ENCODE measurements at places on chromosomes 5 and 9.

GRCh38 chr9:135554718-135555117 is 6.8 kb upstream of the PAEP start:
- DNase-seq = no peak

DNA sequence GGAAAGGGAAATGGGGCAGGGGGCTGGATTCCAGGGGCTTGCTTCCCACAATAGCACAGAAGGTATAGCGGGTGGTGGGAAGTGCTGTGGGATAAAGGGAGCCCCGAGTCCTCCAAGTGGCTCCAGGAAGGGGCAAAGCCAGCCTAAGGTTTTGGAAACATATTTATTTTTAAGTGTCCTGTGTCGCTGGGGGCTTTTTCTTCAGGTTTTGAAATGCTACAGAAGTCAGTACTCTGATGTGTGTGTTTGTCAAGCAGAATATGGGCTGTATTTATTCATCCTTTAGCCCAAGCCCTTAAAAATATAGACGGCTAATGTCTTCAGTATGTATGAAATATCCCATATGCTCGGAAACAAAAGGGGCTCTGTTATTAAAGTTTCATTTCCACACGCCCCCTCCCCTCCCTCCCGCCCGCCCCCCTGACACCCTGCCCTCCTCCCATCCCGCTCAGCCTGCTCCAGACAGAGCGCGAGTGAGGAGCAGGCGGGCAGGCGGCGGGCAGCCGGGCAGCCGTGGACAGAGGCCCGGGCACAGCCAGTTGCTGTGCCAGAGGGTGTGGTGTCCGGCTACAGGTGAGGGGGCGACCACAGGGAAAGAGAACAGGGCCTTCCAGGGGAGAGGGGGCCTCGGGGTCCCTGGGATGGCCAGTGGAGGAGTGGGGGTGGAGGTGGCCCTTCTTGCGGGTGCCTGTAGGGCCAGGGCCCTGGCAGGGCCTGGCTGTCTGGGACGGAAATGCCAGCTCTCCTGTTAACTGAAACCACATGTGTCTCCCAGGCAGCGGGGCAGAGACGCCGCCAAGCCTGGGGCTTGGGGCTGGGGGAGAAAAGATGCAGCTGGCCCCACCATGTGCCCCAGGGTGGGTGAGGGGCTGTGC is 39.6 kb upstream of the SYNPO start:
- DNase-seq = no peak

DNA sequence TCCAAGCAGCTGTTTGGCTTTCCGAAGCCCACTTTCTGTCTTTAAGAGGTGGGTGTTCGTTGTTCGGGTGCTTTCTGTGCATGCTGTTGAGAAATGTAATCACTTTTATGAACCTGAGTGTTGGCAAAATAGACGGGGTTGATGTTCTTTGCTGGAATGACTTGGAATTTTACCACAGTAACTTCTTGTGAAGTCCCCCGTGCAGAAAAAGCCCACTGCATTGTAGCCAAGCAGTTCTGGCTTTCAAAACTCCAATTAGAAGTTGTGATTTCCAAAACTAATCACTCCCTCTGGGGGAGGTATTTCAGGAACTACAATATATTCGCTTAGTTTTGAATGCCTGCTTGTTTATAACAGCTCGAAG is 111.1 kb downstream of the PAM start:
- no peak for DNase-seq

GRCh38 chr5:82918311-82919031 is 158.7 kb downstream of the TMEM167A start:
- DNase-seq = no peak

- no peak for DNase-seq
Observed at GRCh38 chr5:112931473-112931872, 9.4 kb upstream of the REEP5 start.

DNA sequence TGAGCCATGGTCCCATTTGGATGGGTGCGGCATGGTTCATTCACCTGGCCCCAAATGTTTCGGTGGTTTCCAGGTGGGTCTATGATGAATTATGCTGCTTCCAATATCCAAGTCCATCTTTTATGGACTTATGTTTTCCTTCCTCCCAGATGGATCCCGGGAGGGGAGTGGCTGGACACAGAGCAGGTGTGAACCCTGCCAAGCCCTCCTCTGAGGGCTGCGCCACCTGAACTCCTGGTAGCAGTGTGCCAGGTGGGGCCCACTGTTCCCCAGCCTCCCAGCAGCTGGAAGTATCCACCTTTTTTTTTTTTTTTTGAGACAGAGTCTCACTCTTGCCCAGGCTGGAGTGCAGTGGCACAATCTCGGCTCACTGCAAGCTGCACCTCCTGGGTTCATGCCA is 42.9 kb downstream of the WNK2 start:
- DNase-seq = no peak

DNA sequence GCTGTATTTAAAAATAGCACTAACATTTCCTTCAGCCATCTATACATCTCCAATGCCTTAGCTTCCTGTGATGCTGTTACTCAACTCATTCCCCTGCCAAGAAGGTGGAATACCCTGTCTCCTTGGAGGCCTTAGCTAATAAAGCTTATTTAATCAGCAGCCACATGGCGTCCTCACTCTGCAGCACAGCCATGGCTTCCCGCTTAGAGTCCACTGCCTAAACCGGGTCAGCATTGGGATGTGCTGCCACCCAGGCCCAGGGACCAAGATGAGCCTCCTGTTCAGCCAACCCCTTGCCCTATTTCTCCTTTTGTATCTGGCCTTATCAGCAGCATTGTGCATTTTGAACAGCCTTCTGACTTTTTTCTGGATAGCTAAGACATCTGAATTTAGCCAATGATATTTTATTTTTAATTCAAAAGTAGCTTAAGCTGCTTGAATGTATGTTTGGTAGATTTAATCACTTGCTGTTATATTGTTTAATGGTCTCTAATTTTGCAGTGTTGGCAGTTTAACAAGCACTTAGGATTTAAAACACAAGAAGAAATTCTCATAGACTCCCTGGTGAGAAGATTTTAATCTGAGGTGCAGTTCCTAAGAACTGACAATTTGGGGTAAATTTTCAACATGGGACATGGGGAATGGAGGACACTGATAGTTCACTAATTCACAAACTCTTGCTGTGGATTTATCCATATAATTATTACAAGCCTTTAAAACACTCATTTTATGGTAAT is 113.0 kb downstream of the RPS23 start:
- no peak for DNase-seq

- no peak for DNase-seq
Observed at GRCh38 chr5:8905021-8905420, 640.9 kb downstream of the SEMA5A start.

DNA sequence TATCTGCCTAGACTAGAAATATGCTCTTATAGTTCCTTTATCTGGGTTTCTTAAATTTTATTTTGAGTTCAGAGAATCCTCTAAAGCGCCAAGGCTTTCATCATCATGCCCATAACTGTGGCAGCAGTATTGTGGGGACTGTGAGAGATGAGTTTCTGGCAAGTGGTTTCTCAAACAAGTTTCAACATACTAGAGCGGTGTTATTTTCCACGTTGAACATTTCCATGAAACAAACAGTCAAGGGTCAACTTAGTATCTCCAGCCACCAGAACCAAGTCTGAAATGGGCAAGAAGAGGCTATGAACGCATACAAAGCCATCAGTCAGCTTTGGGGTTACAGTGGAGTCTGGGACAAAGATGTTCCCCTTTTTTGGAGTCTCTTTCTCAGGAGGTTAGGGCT is 40.3 kb downstream of the SERINC5 start:
- no peak for DNase-seq

GRCh38 chr5:17079562-17079961 is 137.9 kb upstream of the BASP1 start:
- no peak for DNase-seq

DNA sequence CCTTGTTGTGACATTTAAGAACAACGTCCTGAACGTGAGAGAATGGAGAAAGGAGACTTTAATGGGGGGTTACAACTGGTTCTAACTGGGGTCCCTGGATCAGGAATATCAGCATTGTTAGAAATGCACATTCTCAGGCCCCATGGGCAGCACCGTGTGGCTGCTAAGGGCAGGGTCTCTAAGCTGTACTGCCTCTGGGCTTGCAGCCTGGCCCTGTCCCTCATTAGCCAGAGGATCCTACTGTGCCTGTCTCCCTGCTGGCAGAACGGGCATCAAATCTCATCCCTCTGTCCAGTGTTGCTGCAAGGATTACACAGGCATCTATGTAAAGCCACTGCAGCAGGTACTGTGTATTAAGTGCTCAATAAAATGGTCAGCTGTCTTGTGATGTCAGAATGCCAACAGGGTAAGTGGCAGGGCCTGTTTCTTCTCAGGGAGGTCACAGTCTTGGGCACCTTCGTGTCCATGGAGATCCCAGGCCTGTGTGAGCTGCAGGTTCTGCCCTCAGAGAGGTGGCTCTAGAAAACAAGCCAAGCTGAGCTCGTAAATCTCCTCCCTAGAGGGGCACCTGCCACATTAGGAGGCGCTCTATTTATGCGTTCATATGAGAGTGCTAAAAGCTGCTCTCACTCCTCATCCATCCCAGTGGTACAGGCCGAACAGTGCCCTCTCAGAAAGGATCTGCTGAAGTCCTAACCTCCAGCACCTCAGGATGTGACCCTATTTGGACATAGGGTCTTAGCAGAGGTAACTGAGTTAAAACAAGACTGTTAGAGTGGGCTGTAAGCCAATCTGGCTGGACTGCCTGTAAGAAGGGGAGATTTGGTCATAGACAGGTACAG is 210.5 kb downstream of the GADD45G start:
- DNase-seq = no peak

DNA sequence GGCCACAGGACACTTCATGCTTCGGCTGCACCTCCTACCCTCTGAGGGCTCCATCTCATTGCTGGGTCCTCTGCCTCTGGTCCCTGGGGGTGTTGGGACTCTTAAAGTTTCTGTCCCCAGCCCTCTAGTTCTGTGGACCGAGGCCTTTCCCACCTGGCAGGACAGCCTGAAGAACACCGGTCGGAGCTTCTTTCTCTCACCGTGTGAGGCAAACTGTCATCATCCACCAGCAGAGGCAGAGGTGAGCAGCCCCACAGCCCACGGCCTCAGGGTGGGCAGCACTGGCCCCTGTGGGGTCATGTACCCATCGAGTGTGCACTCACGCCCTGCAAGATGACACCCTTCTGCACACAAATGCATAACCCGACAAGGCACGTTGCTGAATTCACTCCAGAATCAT is 49.9 kb downstream of the IRX2 start:
- DNase-seq = no peak

- DNase-seq = no peak
Observed at GRCh38 chr9:84471816-84472215, 131.3 kb upstream of the SLC28A3 start.

DNA sequence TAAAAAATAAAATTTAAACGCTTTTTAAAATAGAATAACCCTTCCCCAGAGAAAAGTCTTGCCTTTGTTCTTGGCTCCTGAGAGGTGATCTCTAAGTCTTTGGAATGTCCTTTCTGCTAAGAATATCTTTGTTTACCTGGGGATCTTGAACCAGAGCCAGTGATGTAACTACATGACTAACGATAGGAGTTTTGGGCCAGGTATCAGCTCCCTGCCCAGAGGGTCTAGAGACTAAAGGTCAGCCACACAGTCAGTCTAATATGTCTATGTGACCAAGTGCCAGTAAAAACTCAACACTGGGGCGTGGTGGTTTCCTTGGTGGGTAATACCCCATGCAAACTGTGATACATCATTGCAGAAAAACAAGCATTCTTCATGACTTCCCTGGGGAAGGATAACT is 1351.9 kb upstream of the C9orf72 start:
- DNase-seq = no peak

- DNase-seq = no peak
Observed at GRCh38 chr5:140571105-140571504, 6.5 kb downstream of the SLC35A4 start.

- DNase-seq = no peak
Observed at GRCh38 chr5:87877495-87877894, 391.1 kb downstream of the TMEM161B start.

DNA sequence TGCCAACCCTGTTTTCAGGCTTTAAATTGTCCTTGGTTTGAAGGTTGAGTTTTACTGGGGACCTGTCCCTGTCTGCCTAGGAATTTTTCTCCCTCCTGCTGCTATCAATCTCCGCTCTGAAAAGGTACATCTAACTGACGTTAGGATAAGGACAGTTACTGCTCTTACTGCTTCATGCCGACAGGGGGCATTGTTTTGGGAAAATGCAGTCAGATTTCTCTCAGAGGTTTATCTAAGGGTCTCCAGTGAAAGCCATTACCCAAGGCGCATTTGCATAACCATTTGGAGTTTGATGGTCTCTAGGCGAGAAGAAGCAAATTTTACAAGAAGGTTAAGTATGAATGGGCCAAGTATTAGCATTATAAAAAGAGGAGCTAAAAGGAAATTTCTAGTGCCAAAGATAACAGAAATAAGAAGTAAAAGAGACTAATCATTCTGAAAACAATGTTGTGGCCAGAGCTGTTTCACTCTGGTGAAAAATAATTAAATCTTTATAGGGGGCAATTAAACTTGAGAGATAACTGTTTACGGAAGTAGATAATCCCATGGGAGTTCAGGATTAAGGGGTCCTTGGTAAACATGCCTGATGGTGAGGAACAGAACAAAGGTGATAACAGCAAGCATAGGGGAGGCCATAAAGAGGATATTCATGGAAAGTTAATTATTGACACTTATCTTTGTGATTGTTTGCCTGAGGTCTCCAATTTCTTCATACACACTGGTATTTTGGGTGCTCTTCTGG is 605.0 kb downstream of the MTRR start:
- DNase-seq = no peak

DNA sequence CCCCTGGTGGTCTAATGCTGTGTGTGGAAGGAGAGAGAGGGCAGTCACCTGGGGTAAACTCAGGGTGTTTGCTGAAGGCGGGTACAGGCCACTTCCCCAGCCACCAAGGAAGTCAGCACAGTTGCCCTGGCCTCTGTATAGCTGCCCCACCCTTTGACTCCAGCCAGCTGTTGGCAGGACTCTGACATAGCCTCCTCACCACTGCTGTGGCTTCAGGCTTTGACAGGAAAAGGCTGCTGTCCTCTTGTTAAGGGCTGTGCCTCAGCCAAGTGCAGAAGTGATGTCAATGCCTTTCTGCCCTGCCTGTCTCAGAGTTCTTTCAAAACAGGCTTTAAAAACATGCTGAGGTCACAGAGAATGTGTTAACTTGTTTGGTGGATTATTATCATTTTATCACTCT is 487.2 kb upstream of the KLF4 start:
- no peak for DNase-seq

- no peak for DNase-seq
Observed at GRCh38 chr5:100840370-100840769, 62.7 kb downstream of the ST8SIA4 start.

DNA sequence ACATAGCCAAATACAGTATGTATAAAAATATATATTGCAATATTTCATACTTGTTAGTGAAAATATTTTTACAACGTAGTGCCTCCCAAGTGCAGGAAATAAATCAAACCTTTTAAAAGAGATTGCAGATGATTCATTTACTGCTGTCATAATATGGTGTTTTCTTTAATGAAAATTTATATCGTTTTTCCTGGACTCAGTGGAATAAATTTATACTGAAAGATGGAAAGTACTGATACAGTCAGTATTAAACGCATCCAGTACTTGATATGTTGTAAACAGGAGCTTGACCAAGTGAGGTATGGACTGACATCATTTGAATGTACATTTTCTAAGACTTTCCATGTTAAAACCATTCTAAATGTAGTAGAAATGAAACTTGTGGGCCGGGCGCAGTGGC is 143.4 kb upstream of the ZNF608 start:
- DNase-seq = no peak

GRCh38 chr5:89283728-89284493 is 400.9 kb upstream of the MEF2C start:
- DNase-seq = no peak

GRCh38 chr5:151195622-151196021 is 28.3 kb downstream of the CCDC69 start:
- DNase-seq = no peak

- no peak for DNase-seq
Observed at GRCh38 chr5:9013147-9013546, 532.7 kb downstream of the SEMA5A start.
